Osteocyte (in vitro differentiated cells): ENCODE measurements at places on chromosomes 16 and 17. TPM values are rescaled to one million over a fixed set of nuclear protein-coding genes. Genes with fewer than 3 reads are reported as not detected.

GRCh38 chr17:19271780-19272357, 34.7 kb downstream of the EPN2 start:
- peaks cover 60% of the 10 kb centered on the region for H3K4me1 ChIP-seq
- H3K27me3 ChIP-seq, result no peaks in the 10 kb centered on the region
- no peak for DNase-seq
- H3K4me3 ChIP-seq, result no peak overlapping the region
- peak overlapping the region; percentile 31 for H3K27ac ChIP-seq
- peaks cover 2% of the 10 kb centered on the region for H3K36me3 ChIP-seq

DNA sequence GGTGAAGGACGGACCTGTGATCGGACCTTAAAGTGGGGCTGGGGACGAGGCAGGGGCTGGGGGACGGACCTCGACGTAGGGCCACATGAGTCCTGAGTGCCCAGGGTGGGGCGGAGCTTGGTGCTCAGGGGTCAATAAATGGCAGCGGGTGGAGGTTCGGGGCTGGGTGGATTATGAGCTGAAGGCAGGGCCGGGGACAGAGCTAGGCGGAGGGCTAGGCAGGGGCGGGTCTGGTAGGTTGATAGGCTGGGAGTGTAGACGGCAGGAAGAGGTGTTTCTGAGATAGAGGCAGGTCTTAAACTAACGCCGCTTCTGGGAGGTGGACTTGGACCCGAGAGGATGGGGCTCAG, 733 bp downstream of the CHRNB1 start:
- DNase-seq, result no peak
- H3K36me3 ChIP-seq, result no peaks in the 10 kb centered on the region
- H3K27ac ChIP-seq, result peak overlapping the region; percentile 44
- peak overlapping the region; percentile 68 for H3K4me3 ChIP-seq
- peaks cover 34% of the 10 kb centered on the region for H3K27me3 ChIP-seq

GRCh38 chr17:30449480-30449879, 27.7 kb upstream of the GOSR1 start:
- peaks cover 2% of the 10 kb centered on the region for H3K4me1 ChIP-seq
- peaks cover 48% of the 10 kb centered on the region for H3K36me3 ChIP-seq
- DNase-seq, result no peak
- H3K27me3 ChIP-seq, result no peaks in the 10 kb centered on the region

DNA sequence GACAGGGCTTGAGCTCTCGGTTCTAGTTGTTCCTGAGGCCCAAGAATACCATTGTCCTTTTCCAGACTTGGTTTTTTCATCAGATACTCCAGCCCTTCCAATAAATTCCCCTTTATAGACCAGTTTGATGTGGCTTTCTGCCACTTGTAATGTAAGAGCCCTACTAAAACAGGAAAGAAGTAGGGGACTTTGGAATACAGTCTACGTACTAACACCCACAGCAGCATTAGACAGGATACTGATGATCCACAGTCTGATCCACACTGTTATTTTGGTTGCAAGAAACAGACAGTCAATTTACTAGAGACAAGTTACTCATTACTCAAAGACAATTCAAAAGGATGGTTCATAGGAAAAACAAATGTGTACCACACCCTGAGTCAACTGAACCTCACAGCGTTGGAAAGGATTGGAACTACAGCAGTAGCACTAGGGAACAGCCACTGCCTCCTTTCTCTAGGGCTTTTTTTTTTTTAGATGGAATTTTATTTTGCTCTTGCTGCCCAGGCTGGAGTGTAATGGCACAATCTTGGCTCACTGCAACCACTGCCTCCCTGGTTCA, 45.9 kb upstream of the MED13 start:
- no peak overlapping the region for H3K27ac ChIP-seq
- no peak for DNase-seq
- H3K4me3 ChIP-seq, result no peak overlapping the region
- H3K27me3 ChIP-seq, result no peaks in the 10 kb centered on the region
- peaks cover 3% of the 10 kb centered on the region for H3K36me3 ChIP-seq
- peaks cover 9% of the 10 kb centered on the region for H3K4me1 ChIP-seq

- H3K4me3 ChIP-seq, result no peak overlapping the region
- H3K4me1 ChIP-seq, result peaks cover 27% of the 10 kb centered on the region
- DNase-seq, result no peak
- H3K27me3 ChIP-seq, result no peaks in the 10 kb centered on the region
- H3K36me3 ChIP-seq, result peaks cover 37% of the 10 kb centered on the region
Observed at GRCh38 chr17:75751676-75752404, 13.2 kb downstream of the GALK1 start.

- peaks cover 25% of the 10 kb centered on the region for H3K4me1 ChIP-seq
- no peak for DNase-seq
- H3K27ac ChIP-seq, result no peak overlapping the region
- peaks cover 35% of the 10 kb centered on the region for H3K27me3 ChIP-seq
- H3K36me3 ChIP-seq, result no peaks in the 10 kb centered on the region
- H3K4me3 ChIP-seq, result no peak overlapping the region
Observed at GRCh38 chr17:3962217-3962964, 1.8 kb downstream of the ATP2A3 start.

KRT24 gene
- total RNA-seq, result not detected in 2 replicates

DNA sequence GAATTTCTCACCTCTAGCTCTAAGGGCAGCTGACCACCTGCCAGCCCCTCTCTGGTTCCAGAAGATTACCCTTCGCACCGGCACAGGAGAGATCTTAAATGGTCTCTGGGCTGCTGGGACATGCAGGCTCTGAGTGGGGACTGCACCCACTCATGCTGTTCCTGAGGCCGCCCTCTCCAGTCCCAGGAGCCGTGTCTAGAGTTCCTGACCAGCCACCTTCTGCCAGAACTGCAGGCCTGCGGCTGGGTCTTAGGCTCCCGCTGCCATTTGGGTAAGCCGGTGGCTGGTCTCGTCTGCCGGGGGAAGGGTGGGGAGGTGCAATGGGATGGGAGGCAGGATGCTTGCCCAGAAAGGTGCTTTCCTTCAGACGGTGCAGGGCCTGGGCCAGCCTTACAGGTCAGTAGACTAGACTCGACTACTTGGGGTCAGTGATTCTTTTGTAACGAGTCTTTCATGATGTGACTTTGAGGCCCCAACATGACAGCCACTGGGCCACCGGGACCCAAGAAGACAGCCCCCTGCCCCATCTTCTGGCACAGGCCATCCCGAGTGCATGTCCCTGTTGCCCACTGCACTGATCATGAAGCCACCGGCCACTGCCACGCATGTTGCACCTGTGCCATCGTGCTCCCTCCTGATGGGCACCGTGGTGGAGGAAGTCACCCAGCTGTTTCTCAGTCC, 26.4 kb downstream of the B9D1 start:
- H3K27me3 ChIP-seq, result no peaks in the 10 kb centered on the region
- DNase-seq, result no peak
- H3K4me3 ChIP-seq, result no peak overlapping the region
- H3K27ac ChIP-seq, result no peak overlapping the region

DNA sequence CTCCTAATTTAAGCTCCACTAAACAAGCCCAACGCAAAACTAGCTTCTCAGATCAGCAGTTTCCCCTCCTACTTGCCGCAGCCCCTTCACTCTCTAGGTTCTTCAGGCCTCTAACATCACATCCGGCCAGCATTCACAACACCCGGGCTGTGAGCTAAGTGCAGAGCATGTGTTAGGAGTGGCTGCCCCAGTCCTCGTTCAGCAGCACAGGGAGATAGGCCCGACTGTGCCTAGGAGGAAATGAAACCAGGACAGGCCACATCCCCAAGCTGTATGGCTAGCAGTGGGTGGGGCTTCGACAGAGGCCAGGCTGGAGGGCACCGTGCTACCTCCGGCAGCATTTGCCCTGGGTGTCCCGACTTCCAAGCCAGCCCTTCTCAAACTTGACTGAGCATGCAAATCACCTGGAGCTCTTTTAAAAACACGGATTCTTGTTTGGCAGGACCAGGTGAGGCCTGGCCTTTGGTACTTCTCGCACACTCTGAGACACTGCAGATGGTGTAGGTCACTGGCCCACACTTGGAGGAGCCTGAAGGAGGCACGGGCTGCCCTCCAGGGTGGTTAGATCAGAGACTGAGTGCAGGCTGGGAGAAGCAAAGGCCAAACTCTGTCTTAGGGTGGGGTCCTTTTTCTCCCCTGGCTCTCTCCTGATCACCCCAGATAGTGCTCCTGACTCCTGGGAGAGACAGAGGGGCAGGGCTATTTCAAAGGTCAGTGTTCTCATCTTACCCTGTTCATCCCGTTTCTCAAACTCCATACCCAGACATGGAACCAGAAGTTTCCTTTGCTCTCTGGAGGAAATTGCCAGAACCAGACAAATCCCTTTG, 202.0 kb downstream of the C16orf78 start:
- H3K4me3 ChIP-seq, result no peak overlapping the region
- DNase-seq, result no peak
- H3K27ac ChIP-seq, result no peak overlapping the region

SMIM22 gene
- total RNA-seq, result not detected in 2 replicates

GRCh38 chr17:4142107-4142900, 526 bp downstream of the ZZEF1 start:
- no peaks in the 10 kb centered on the region for H3K27me3 ChIP-seq
- peak overlapping the region; percentile 80 for H3K27ac ChIP-seq
- peak overlapping the region; percentile 97 for H3K4me3 ChIP-seq
- peaks cover 35% of the 10 kb centered on the region for H3K4me1 ChIP-seq
- no peak for DNase-seq

GRCh38 chr16:52383640-52384292, 163.2 kb downstream of the TOX3 start:
- no peaks in the 10 kb centered on the region for H3K4me1 ChIP-seq
- H3K27me3 ChIP-seq, result no peaks in the 10 kb centered on the region
- no peaks in the 10 kb centered on the region for H3K36me3 ChIP-seq

SMARCE1 gene
- 137 and 145 TPM in 2 replicates for total RNA-seq

DNA sequence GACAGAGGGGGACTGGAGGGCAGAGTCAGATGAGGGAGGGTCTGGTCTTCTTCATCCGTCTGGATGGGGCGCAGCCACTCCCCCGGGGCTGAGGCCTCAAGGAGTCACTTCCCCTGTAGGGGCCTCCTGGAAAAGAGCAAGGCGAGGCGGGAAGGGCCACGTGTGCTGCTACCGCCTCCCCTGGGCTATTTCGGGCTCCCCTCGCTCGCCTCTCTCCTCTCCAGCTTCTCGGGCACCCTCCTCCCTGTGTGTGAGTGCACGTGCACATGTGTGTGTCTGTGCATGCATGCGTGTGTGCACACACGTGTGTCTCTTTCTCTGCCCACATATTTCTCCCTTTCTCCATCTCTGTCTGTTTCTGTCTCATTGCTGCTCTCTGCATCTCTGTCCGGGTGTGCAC, 10.1 kb downstream of the GSG1L start:
- H3K27ac ChIP-seq, result no peak overlapping the region
- no peak overlapping the region for H3K4me3 ChIP-seq
- no peak for DNase-seq
- no peaks in the 10 kb centered on the region for H3K36me3 ChIP-seq
- peaks cover 13% of the 10 kb centered on the region for H3K27me3 ChIP-seq
- no peaks in the 10 kb centered on the region for H3K4me1 ChIP-seq

DNA sequence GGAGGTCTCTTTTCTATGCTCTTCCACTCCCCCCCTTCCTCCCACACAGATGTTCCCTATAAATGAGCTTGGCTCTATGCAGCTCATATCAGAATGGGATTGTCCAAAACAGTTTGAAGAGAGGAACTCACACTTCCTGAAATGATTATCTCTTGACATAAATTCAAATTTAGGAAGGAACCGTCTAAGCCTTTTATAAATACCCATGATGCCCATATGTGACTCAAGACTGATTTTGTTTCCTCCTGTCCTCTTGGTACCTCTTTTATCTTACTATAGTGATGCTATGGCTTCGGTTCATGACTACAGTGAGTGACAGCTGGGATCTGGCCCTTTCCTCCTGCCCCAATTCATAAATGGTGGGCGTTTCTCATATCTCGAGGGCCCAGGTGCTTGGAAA, 16.6 kb upstream of the TERF2 start:
- no peak for DNase-seq
- H3K27me3 ChIP-seq, result no peaks in the 10 kb centered on the region
- no peaks in the 10 kb centered on the region for H3K36me3 ChIP-seq
- no peak overlapping the region for H3K4me3 ChIP-seq
- no peak overlapping the region for H3K27ac ChIP-seq

GRCh38 chr16:31215287-31216162, 1.4 kb downstream of the PYDC1 start:
- no peaks in the 10 kb centered on the region for H3K36me3 ChIP-seq
- peaks cover 16% of the 10 kb centered on the region for H3K4me1 ChIP-seq
- peaks cover 63% of the 10 kb centered on the region for H3K27me3 ChIP-seq
- DNase-seq, result no peak

DNA sequence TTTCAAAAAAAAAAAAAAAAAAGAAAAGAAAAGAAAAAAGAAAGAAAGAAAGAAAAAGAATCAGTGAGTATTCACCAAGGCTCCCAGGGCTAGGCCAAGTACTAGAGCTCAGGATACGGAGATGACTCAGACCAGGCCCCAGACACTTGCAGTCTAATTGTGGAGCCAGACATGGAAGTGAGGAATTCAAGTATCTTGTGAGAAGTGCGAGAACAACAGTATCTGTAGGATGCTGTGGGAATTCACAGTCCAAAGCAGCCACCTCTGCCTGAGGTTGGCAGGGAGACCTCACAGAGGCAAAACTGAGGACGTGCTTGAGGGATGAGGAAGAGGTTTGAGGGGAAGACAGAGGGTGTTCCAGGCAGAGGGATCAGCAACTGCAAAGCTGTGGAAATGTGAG, 14.0 kb upstream of the ALDOA start:
- H3K27ac ChIP-seq, result no peak overlapping the region
- no peaks in the 10 kb centered on the region for H3K36me3 ChIP-seq
- H3K4me1 ChIP-seq, result peaks cover 17% of the 10 kb centered on the region
- H3K27me3 ChIP-seq, result no peaks in the 10 kb centered on the region
- peak overlapping the region; percentile 40 for H3K4me3 ChIP-seq

NGFR gene
- 2.8 and 3.6 TPM in 2 replicates for total RNA-seq

DNA sequence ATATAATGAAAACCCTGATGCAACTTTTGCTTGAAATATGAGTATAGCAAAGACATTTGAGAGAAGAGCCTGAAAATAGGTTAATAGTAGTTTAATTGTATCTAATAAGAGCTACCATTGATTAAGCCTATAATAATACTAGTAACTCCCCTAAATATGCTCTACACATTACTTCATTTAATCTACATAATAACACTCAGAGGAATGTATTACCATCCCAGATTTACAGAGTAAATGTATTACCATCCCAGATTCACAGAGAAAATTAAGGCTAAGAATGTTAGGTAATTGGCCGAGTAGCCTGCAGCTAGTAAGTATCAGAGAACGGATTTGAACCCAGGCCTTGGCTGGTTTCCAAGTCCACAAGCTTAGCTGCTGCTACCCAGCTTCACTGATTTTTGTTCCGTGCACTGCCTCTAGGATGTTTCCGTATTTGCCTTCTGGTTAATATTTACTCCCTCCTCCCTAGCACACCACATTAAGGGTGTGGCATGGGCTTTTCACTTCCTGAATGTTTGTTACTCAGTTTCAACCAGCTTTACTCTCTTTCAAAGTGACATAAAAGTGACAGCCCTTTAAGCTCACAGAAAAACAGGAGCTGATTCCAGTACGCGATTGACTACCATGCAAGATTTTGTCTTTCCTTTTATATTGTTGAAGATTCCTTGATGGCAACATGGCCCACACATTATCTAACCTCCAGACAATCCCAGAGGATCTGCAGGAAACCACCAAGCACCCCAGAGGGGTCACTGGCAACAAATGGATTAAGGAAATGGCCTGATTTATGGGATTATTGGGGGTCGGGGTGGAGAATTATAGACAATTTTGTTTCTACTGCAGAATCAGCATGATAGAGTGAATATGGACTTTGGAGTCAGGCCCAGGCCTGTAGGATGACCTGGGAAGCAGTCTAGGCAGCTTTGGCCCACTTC, 26.7 kb upstream of the TOX3 start:
- H3K4me3 ChIP-seq, result no peak overlapping the region
- H3K4me1 ChIP-seq, result no peaks in the 10 kb centered on the region
- DNase-seq, result no peak
- no peaks in the 10 kb centered on the region for H3K27me3 ChIP-seq
- no peak overlapping the region for H3K27ac ChIP-seq
- H3K36me3 ChIP-seq, result no peaks in the 10 kb centered on the region
